ENCODE measurements at places on chromosomes 12 and 14.

DNA sequence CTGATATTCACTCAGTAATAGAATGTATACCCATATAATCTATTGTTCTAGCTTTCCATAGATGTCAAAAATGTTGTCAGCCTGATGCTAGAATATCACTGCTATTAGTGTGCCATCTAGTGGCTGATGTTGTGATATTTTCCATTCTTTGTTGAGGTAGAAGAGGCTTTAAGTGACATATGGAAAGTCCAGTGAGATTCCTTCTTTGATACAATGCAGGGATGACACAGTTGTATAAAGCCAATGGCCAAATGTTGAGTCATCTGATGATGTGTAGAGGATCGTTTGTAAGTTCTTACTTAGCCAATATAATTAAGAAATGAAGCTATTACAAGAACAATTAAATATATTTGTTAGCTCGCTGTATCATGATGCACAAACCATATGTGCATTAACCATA is 58.1 kb upstream of the PCED1B start:
- peak; percentile 75 for DNase-seq

GRCh38 chr12:102201436-102202061 is 3.9 kb upstream of the PMCH start:
- DNase-seq = no peak

DNA sequence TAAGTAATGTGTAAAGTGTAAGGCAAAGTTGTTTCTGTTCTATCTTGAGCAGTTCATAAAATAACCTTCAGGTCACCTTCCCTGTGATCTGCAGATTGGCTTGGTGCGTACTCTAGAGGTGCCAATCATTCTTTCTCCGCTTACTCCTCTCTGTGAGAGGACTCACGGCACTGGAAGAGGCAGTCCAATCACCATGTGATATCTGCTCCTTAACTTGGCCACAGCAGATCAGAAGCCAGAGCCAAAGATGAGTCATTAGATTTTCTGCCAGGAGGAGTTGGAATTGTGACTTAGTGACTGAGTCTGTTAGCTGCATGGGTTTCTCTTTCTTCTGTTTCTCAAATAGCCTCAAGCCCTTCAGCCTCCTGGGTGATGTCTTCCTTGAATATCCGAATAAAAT is 165.5 kb downstream of the SLC41A2 start:
- no peak for DNase-seq

DNA sequence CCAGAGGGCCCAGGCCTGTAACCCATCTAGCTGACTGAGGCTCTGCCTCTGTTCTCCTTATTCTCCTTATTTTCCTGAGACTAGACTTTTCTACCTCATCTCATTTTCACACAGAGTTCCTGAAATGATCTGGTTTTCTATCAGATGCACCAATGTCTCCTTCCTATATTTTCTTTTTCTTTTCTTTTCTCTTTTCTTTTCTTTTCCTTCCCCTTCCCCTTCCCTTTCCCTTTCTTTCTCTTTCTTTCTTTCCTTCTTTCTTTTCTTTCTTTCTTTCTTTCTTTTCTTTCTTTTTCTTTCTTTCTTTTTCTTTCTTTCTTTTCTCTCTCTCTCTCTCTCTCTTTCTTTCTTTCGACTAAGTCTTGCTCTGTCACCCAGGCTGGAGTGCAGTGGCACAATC is 3.0 kb upstream of the CCDC184 start:
- no peak for DNase-seq

DNA sequence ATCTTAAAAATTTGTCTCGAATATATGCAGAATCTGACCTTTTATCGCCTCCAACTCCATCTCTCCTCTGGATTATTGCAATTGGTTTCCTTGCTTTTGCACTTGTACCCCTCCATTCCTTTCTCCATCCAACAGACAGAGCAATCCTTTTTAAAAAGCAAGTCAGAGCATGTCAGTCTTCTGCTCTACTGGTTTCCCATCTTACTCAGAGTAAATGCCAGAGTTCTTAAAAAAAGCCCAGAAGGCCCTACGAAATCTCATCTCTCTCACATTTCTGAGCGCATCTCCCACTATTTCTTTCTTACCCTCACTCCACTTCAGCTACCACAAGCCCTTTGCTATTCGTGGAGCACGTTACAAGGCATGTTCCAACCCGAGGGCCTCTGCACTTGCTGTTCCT is 236.9 kb upstream of the DDHD1 start:
- no peak for DNase-seq
